ENCODE measurements at places on chromosomes 13 and 19.

DNA sequence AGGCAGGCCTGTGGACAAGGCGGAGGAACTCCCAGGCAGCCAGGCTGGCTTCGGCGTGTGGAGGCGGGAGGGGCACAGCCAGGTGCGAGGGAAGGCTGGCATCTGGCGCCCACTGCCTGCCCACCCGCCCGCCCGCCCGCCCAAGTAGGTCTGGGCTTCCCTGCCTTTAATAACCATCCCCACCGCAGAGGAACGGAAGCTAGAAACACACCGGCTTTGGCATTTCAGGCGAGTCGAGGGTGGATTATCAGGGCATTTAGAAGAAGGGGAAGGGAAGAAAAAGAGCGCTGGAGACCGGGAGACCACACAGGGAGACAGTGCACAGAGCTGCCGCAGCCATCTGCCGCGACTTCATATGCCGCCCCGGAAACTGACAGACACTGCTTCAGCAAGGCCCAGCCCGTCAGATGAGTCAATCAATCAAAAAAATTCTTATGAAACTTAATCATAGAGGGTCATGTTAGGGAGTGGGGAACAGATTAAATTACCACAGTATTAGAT is 199.7 kb downstream of the TSHZ3 start:
- DNase-seq = no peak

- DNase-seq = no peak
Observed at GRCh38 chr13:113666951-113667701, at the start of gene GRK1. Gene GRK1, plus strand, starts transcription at chr13:113667219. Its CDS starts 168 bp downstream, at chr13:113667387.

GRCh38 chr13:51821606-51822005 is 17.6 kb upstream of the DHRS12 start:
- DNase-seq = no peak

- DNase-seq = peak; percentile 36
Observed at GRCh38 chr13:49240017-49240416, 7.7 kb upstream of the CDADC1 start.

DNA sequence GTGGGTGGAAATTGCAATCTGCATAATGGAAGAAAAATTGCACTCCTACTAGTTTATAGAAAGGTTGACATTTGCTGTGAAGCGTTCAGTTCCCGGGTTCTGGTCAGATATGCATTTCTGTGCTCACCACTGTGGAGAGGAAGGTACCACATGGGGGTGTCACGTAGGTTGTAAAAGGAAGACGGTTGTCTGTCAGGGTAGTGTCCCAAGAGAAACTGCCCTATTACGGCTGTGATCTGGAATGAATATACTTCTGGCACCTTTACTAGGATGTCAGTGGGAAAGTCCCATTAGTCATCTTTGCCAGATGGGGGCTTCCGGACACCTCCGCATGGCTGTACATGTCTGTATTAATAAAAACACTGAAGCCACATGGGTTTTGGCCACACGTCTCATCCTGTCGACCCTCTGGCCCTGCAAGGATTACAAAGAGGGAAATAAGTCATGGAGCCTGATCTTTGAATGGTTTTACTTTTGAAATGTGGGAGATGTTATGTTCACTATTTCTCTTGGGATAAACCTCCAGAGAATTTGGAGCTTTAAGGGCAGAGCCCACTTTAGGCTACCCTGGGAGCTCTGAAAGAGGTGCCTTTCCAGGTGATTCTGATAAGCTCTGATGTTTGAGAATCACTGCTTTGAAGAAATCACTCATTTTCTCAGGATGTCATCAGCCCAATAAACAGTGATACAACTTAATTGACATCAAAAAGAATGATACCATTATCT is 133.9 kb downstream of the AKAP11 start:
- DNase-seq = peak; percentile 71

GRCh38 chr13:113086031-113086750 is 19.4 kb upstream of the F7 start:
- no peak for DNase-seq

GRCh38 chr19:4360081-4360569 is 16.8 kb downstream of the MPND start:
- DNase-seq = no peak

GRCh38 chr13:114020750-114021463 is 47.0 kb upstream of the C13orf46 start:
- DNase-seq = no peak

- DNase-seq = no peak
Observed at GRCh38 chr13:36031490-36031889, 99.7 kb downstream of the DCLK1 start.

GRCh38 chr19:3361384-3362216 is 4.8 kb upstream of the NFIC start:
- no peak for DNase-seq

DNA sequence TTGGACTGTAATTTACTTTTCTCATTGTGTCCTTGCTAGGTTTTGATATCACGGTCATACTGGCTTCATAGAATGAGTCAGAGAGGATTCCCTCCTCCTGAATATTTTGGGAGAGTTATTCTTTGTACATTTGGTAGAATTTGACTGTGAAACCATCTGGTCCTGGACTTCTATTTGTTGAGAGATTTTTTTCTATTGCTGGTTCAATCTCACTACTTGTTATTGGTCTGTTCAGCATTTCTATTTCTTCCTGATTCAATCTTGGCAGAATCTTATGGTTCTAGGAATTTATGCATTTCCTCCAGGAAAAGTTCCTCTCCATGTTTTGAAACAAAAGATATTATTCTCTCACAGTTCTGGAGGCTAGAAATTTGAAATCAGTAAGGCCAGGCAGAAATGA is 4.9 kb upstream of the CD33 start:
- no peak for DNase-seq

DNA sequence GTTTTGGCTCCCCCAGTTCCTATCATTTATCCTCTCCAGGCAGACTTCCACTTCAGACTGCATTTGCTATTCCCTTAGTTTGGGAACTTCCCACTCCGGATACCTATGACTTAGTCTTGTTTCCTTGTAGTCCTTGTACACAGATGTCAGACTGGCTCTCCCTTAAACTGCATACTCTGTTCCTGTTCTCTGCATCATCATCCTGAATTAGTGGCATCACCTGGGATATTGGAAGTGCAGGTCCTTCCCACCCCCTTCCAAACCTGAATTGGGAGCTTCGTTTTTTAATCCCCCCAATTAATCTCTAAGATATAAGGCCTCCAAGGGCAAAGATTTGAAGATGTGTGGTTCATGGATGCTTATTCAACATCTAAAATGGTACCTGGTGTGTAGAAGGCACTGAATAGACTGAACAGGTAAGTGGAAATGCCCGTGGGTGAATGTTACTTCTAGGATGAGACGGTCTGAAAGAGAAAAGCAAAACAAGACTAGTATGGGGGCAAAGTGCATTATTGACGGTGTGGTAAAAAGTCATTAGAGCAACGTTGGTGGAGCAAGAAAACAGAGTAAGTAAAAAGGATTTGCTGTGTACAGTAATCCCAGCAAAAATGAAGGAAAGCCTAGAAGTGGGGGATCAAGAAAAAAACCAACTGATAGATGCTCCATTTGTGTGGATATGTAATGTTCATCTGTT is 9.6 kb downstream of the MIR17HG start:
- DNase-seq = no peak

- DNase-seq = no peak
Observed at GRCh38 chr19:1394252-1395193, 6.8 kb downstream of the GAMT start.

GRCh38 chr19:54172471-54173358 is at the start of gene TMC4:
Gene TMC4, minus strand, starts transcription at chr19:54173160. Its CDS starts 43 bp downstream, at chr19:54173117.
- DNase-seq = no peak

DNA sequence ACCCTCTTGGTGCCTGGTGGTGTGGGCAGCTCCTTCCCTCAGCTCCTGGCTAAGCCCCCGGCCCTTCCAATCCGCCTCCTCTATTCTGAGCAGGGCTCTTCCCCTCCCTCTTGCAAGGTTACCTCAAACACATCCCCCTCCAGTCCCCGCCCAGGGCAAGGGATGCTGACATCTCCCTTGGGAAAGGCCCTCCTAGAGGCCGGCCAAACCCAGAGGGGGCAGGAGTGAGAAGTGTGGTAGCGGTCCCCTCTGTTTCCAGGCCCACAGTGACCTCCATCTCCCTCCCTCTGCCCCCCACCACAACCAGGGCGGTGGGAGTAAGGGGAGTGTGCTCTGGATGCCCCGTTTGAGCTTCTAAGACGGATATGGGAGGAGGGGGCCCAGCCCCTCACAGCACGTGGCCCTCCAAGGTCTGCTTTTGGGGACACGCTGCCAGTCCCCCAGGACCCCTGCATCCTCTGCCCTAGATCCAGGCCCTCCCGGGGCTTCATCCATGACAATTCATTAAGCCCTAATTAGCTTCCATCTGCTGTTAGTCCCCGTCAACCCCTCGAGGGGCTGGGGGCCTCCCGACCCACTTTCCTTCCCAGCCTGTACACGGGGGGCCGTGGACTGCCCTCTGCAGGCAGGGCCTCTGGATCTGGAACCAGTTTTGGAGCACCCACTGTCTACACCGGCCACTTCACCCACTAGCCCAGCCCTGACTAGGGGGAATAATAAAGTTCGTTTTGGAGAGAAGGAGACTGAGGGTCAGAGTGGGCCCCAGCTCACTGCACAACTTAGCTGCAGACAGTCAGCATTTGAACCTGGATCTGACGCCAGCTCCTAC is 2.3 kb downstream of the LINGO3 start:
- DNase-seq = no peak

DNA sequence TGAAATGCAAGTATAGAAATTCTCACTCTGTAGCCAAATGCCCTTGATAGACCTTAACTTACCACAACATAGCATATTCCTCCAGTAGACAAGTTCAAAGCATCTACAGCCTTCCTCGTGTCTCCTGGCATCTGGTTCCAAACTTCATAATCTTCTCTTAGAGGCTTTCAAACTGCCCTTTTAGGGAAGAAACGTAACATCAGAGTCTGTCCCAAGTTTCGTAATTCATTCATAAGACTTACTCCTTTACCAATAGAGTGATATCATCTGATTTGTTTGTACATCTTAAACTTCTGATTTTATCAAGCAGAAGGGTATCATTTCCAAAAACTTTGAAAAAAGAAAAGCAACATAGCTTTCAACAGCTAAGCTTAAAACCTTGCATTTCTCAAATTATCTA is 137.4 kb downstream of the SPRY2 start:
- no peak for DNase-seq

- no peak for DNase-seq
Observed at GRCh38 chr13:95754069-95754468, 77.1 kb downstream of the DNAJC3 start.

- peak; percentile 41 for DNase-seq
Observed at GRCh38 chr13:108227651-108228272, 9.6 kb downstream of the ABHD13 start.

- no peak for DNase-seq
Observed at GRCh38 chr13:103006641-103007426, 59.4 kb downstream of the SLC10A2 start.

DNA sequence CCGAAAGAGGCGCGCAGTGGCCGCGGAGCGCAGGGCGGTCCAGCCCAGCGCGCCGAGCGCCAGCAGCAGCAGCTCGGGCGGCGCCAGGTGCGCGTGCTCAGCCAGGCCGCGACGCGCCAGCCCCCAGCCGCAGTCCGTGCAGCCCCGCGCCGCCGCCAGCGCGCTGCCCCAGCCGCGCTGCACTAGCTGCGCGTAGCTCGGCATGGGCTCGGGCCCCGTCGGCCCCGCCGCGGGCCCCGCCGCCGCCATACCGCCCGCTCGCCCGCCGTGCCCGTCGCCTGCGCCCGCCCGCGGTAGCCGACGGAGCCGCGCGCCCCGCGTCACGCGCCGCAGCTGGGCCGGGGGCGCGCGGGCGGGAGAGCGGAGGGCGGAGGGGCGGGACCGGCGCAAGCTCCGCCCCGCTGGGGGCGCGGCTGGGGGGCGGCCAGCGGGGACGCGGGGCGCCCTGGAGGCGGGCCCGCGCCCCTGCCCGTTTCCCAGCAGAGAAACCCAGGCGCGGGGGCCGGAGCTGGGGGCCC is at the start of gene CERS1:
Gene CERS1, minus strand, starts transcription at position 335 of the 518 bp plus-strand sequence. Its CDS starts 86 bp downstream, at position 249.
- no peak for DNase-seq

DNA sequence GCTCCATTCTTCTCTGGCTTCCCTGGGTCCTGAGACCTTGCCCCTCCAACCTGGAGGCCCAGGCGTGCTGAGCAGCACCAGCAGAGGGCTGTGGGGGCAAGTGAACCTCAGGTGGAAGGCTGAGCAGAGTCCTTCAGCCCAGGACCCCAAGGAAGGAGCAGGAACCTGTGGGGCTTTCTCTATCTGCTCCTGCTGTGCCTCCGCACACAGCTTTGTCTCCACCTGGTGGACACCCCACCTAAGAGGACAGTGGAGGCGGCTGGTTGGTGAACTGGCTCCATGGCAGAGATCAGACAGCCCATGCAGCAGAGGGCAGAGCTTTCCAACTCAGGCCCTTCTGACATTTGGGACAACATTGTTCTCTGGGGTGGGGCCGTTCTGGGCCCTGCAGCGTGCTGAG is 19.7 kb downstream of the ZFR2 start:
- peak; percentile 29 for DNase-seq

DNA sequence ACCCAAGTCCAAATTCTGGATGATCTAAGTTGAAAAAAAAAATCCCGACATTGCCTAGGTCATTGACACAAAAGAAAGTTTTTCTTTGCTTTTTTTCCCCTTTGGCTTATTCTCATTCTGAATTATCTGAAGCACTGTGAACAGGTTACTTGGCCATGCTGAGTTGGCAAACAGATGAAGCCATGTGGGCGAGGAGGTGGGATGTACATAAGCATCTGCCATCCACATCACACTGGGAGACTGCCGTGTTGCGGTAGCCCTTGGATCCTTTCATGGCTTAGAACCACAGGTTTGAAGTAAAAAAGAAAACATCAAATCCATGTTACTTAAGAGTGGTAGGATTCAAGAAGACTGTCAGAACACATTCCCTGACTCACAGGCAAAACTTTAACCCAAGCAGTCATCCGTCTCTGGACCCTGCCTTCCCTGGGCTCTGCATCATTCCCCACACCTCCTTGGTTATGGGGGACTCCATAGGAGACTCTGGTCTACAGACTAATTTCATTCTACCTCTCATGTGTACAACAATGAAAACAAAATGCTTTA is 242.5 kb upstream of the SERP2 start:
- DNase-seq = no peak

All from stimulated activated CD4-positive, alpha-beta T cell treated with anti-CD3 and anti-CD28 coated beads, Interleukin-2, amount 100 ng/mL, for 24 hours (primary cell).